ENCODE measurements at places on chromosomes 11 and 22. TPM values are rescaled to one million over a fixed set of nuclear protein-coding genes. Genes with fewer than 3 reads are reported as not detected.

GRCh38 chr22:30822216-30823014 lies 127.7 kb downstream of the OSBP2 start:
- H3K4me3 ChIP-seq, result no peak overlapping the region
- no peak for DNase-seq
- H3K36me3 ChIP-seq, result no peaks in the 10 kb centered on the region
- no peaks in the 10 kb centered on the region for H3K4me1 ChIP-seq

- H3K4me1 ChIP-seq, result no peaks in the 10 kb centered on the region
- no peaks in the 10 kb centered on the region for H3K27me3 ChIP-seq
- peaks cover 12% of the 10 kb centered on the region for H3K36me3 ChIP-seq
- no peak overlapping the region for H3K4me3 ChIP-seq
- H3K27ac ChIP-seq, result no peak overlapping the region
- DNase-seq, result no peak
Observed at GRCh38 chr22:24337894-24338645, 67.4 kb downstream of the SPECC1L start.

DNA sequence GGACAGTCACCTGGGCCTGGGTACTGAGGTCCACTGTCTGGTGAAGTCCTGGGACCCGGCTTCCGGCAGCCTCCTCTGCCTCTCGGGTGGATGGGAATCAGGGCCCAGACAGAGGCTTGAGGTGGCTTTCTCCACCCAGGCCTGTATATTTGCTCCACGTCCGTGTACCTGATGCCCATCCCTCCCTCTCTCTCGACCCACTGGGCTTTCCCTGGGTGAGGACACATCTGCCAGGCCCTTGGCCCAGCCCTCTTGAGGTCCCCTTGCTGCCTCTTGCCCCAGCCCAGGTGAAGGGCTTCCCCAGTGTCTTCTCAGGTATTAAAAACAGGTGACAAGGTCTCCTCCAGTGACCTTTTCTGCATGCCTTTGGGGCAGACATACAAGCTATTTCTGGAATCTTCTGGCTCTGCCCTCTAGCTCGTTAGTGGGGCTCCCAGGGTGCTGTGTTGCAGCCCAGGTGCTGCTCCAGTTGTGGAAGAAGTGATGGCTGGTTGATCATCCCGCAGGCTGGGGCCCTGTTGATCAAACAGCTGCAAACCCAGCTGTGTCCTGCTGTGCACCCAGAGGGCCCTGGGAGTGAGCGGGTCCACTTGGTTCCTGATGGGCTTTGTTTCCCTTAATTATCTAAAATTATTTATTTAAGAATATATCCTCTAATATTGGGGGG lies 25.5 kb upstream of the ACR start:
- no peak overlapping the region for H3K27ac ChIP-seq
- H3K27me3 ChIP-seq, result peaks cover 6% of the 10 kb centered on the region
- H3K4me3 ChIP-seq, result no peak overlapping the region
- no peaks in the 10 kb centered on the region for H3K4me1 ChIP-seq
- no peaks in the 10 kb centered on the region for H3K36me3 ChIP-seq

GRCh38 chr11:693415-693831 lies 1.6 kb downstream of the DEAF1 start:
- H3K27ac ChIP-seq, result peak overlapping the region; percentile 10
- peaks cover 24% of the 10 kb centered on the region for H3K4me1 ChIP-seq
- peaks cover 8% of the 10 kb centered on the region for H3K36me3 ChIP-seq
- DNase-seq, result no peak
- H3K4me3 ChIP-seq, result peak overlapping the region; percentile 65

GRCh38 chr11:128779036-128779435 lies 85.2 kb downstream of the FLI1 start:
- DNase-seq, result no peak
- H3K36me3 ChIP-seq, result peaks cover 14% of the 10 kb centered on the region
- H3K4me3 ChIP-seq, result no peak overlapping the region
- no peaks in the 10 kb centered on the region for H3K4me1 ChIP-seq

DNA sequence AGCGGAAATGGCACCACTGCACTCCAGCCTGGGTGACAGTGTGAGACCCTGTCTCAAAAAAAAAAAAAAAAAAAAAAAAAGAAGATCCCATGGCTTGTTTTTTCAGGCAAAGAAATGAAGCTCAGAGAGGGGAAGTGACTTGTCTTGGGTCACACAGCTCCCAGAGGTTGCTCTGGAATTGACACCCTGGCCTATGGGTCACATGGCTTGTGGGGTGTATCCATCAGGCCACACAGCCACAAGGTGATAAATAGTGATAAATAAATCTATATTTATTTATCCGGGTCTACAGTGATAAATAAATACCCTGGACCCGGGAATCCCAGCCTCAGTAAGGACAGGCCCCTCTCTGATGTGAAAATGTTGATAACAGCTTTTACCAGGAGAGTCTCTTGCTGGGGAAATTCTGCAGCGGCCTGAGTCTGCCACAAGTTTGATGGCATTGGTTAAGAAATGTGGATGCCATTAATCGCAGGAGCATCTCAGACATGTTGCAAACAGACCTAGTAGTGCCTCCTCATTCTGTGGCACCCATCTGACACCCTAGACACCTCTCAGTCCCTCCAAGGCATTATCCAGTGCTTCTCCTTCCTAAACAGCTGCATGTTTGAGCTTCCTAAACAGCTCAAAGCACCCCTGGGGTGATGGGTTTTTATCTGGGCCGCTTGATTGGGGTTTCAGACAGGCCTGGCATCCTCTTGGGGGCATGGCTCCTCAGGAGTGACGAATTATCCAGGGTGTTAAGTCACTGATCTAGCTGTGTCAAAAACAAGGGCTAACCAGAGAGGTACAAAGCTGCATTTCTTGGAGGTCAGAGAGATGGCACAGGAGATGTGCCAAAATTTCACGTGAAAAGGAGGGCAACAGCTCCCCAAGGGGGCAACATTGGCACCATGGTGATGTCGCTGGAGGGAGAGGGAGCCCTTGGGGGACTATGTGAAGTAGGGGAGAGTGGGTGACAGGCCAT lies 1.9 kb upstream of the EMID1 start:
- H3K4me3 ChIP-seq, result 0 out of 2 replicates have a peak overlapping the region, but pooled peaks have one; percentile 15
- no peaks in the 10 kb centered on the region for H3K36me3 ChIP-seq
- H3K27ac ChIP-seq, result peak overlapping the region; percentile 90

Gene TSSK2
- polyA plus RNA-seq, result not detected

Gene WNT11
- polyA plus RNA-seq, result 0.19 TPM

GRCh38 chr11:80320765-80321164 lies 879.9 kb upstream of the TENM4 start:
- no peaks in the 10 kb centered on the region for H3K4me1 ChIP-seq
- DNase-seq, result no peak
- no peaks in the 10 kb centered on the region for H3K36me3 ChIP-seq
- no peak overlapping the region for H3K4me3 ChIP-seq

DNA sequence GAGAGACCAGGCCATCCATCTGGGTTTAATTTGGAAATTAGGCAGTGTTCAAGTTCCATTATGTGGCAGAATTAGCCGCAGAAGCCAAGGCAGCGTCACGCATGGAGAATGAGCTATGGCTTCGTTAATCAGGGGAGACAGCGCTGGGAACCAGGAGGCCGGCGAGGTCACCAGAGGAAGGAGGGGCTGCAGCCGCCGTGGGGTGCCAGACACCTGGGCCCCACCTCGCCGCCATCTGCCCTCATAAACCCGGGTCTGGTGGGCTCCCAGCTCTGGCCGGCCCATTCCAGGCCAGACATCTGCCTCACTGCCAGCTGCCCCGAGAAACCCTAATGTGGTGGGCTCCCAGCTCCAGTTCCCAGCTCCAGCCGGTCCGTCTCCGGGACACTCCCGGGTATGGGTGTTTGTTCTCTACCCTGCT lies 676.9 kb downstream of the BRD1 start:
- no peak overlapping the region for H3K27ac ChIP-seq
- no peaks in the 10 kb centered on the region for H3K36me3 ChIP-seq
- no peak for DNase-seq
- no peaks in the 10 kb centered on the region for H3K27me3 ChIP-seq
- no peaks in the 10 kb centered on the region for H3K4me1 ChIP-seq

GRCh38 chr11:17923217-17923616 lies 89.6 kb downstream of the SERGEF start:
- no peaks in the 10 kb centered on the region for H3K27me3 ChIP-seq
- H3K4me1 ChIP-seq, result no peaks in the 10 kb centered on the region
- H3K36me3 ChIP-seq, result no peaks in the 10 kb centered on the region
- H3K27ac ChIP-seq, result no peak overlapping the region
- no peak for DNase-seq
- H3K4me3 ChIP-seq, result no peak overlapping the region

All from GM12878 (cell line).